ENCODE measurements at places on chromosomes 1 and 21. TPM values are rescaled to one million over a fixed set of nuclear protein-coding genes. Genes with fewer than 3 reads are reported as not detected.

GRCh38 chr1:16146279-16147155 is 9.4 kb downstream of the EPHA2 start:
- no peak overlapping the region for H3K27ac ChIP-seq
- H3K36me3 ChIP-seq = no peaks in the 10 kb centered on the region
- no peak for DNase-seq

DNA sequence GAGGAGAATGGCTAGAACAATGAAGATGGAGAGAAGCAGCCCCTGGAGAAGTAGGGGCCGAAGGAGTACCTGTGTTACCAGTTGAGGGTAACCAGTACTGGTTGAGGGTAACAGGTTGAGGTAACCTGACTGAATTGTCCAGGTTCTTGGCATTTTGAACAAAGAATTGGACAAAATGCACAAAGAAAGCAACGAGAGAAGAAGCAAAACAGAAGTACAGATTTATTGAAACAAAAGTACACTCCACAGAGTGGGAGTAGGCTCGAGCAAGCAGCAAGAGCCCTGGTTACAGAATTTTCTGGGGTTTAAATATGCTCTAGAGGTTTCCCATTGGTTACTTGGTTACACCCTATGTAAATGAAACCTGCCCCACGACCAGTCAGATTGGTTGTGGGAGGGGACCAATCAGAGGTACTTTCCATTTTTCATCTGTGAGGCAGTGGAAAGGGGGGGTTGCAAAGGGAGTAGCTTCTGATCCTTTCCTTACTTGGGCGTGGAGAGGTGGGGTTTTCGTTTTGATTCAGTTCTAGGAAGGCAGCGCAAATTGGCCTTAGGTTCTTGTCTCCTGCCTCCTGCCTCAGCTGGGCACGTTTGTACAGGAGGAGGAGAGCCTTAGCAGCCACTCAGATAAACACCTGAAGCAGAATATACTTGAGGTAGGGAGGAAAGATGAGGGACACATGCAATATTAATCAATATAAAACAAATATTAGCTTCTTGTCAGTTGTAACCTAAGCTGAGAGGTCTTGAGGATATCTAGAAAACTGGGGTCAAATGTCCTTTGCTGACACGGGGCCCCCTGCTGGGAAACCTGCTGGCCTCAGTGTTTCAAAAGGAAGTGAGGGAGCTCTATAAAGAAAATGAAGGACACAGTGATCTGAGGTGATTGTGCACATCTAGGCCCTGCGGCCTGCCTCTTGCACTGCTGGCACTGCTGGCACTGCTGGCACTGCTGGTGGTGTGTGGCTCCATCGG is 14.3 kb upstream of the LSM10 start:
- peaks cover 2% of the 10 kb centered on the region for H3K27me3 ChIP-seq
- H3K27ac ChIP-seq = peak overlapping the region; percentile 86
- H3K36me3 ChIP-seq = peaks cover 3% of the 10 kb centered on the region
- peak overlapping the region; percentile 25 for H3K4me3 ChIP-seq
- peaks cover 23% of the 10 kb centered on the region for H3K4me1 ChIP-seq
- DNase-seq = peak; percentile 75

- H3K4me3 ChIP-seq = no peak overlapping the region
- no peak for DNase-seq
- H3K27ac ChIP-seq = no peak overlapping the region
- peaks cover 3% of the 10 kb centered on the region for H3K27me3 ChIP-seq
Measured at GRCh38 chr1:204928671-204929486, 58.2 kb downstream of the NFASC start.

DNA sequence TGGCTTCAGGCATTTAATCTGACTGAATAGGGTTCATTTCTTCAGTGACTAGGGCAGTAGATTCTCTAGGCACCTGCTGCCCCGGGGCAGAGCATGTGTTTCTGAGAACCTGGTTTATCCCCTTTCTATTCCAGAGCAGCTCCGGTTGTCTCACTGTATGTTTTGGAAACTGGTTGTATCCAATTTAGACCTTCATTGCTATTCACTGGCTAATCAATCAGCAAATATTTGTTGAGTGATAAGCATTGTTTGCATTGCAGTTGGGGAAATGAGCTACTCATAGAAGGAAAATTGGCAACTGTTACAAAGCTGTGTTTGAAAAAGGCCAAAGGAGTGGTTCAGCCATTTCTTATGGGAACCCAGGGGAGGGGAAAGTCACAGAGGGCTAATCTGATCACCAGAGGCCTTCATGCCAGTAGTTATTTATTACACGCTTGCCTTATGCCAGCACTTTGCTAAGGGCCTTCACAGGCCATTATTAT is 2.9 kb downstream of the QSOX1 start:
- H3K27me3 ChIP-seq = no peaks in the 10 kb centered on the region
- peaks cover 32% of the 10 kb centered on the region for H3K4me1 ChIP-seq
- DNase-seq = no peak
- no peaks in the 10 kb centered on the region for H3K36me3 ChIP-seq

- peak overlapping the region; percentile 96 for H3K27ac ChIP-seq
- peak overlapping the region; percentile 73 for H3K4me3 ChIP-seq
- peaks cover 10% of the 10 kb centered on the region for H3K27me3 ChIP-seq
- peaks cover 39% of the 10 kb centered on the region for H3K4me1 ChIP-seq
- no peaks in the 10 kb centered on the region for H3K36me3 ChIP-seq
Measured at GRCh38 chr1:152048416-152049009, 11.7 kb upstream of the S100A11 start.

DNA sequence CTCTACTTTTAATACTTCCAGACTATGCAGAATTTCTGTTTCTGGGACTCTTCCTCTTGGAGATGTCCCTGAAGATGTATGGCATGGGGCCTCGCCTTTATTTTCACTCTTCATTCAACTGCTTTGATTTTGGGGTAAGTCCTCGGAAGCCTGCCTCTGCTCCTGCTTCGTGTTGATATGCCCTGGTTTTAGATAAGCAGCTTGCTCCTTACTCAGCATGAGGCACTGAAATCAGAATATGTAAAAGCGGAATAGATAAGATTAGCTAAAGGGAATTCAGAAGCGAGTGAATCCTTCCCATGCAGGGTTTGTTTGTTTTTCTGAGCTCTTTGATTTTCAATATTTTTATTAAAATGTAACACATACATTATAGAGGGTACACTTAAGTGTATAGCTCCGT is 234.7 kb downstream of the CACNA1E start:
- H3K4me1 ChIP-seq = no peaks in the 10 kb centered on the region
- H3K27ac ChIP-seq = no peak overlapping the region
- no peaks in the 10 kb centered on the region for H3K36me3 ChIP-seq
- no peak for DNase-seq
- peaks cover 2% of the 10 kb centered on the region for H3K27me3 ChIP-seq

GRCh38 chr1:185733818-185734735 is at the start of gene HMCN1:
Gene HMCN1, plus strand, starts transcription at chr1:185734391. Its CDS starts 389 bp downstream, at chr1:185734780.
- peak; percentile 28 for DNase-seq
- H3K27me3 ChIP-seq = peaks cover 55% of the 10 kb centered on the region
- H3K4me3 ChIP-seq = peak within 1 kb of the TSS; percentile 59
- no peak within 1 kb of the TSS for H3K27ac ChIP-seq
- H3K4me1 ChIP-seq = peaks cover 16% of the 10 kb centered on the region
- no peaks in the 10 kb centered on the region for H3K36me3 ChIP-seq

GRCh38 chr1:240598216-240599001 is 13.5 kb downstream of the GREM2 start:
- no peak overlapping the region for H3K27ac ChIP-seq
- H3K27me3 ChIP-seq = no peaks in the 10 kb centered on the region
- no peak overlapping the region for H3K4me3 ChIP-seq
- DNase-seq = no peak
- no peaks in the 10 kb centered on the region for H3K36me3 ChIP-seq
- H3K4me1 ChIP-seq = no peaks in the 10 kb centered on the region

GRCh38 chr1:198040880-198041279 is 115.9 kb upstream of the NEK7 start:
- no peak overlapping the region for H3K27ac ChIP-seq
- no peak for DNase-seq
- no peaks in the 10 kb centered on the region for H3K27me3 ChIP-seq
- H3K36me3 ChIP-seq = peaks cover 2% of the 10 kb centered on the region

DNA sequence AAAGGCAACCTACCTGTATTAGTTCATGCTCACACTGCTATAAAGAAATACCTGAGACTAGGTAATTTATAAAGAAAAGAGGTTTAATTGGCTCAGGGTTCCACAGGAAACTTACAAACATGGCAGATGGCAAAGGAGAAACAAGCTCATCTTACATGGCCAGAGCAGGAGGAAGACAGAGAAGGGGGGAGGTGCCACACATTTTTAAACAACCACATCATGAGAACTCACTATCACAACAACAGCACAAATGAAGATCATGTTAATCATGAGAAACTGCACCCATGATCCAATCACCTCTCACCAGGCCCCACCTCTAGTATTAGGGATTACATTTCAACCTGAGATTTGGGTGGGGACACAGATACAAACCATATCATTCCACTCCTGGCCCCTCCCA is 90.6 kb upstream of the KCTD3 start:
- H3K27me3 ChIP-seq = no peaks in the 10 kb centered on the region
- no peak overlapping the region for H3K27ac ChIP-seq
- no peak for DNase-seq
- no peaks in the 10 kb centered on the region for H3K4me1 ChIP-seq

GRCh38 chr1:221648201-221648600 is 93.7 kb downstream of the DUSP10 start:
- H3K4me3 ChIP-seq = no peak overlapping the region
- no peak overlapping the region for H3K27ac ChIP-seq
- H3K27me3 ChIP-seq = no peaks in the 10 kb centered on the region
- no peak for DNase-seq

GRCh38 chr1:155166471-155167165 is 6.5 kb downstream of the KRTCAP2 start:
- no peak overlapping the region for H3K4me3 ChIP-seq
- no peak overlapping the region for H3K27ac ChIP-seq
- no peak for DNase-seq

DNA sequence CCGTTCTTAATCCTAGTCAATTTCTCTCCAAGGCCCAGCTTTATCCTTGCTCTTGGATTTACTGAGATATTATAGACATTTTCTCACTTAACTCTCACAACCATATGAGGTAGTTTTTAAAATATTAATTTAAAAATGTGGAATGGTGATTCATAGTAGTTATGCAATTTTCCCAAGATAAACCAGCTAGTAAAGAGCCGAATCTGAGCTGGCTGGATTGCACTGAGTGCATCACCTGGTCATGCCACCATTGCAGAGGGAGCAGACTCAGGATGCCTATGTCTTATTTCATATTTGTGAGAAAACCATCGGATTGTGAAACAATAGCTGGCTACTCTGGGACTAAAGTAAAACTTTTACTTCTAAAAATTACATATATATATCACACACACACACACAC is 494.0 kb downstream of the KCNT2 start:
- no peaks in the 10 kb centered on the region for H3K36me3 ChIP-seq
- no peaks in the 10 kb centered on the region for H3K4me1 ChIP-seq

- peak; percentile 98 for DNase-seq
- peak within 1 kb of the TSS; percentile 99 for H3K4me3 ChIP-seq
- H3K27me3 ChIP-seq = no peaks in the 10 kb centered on the region
- H3K36me3 ChIP-seq = peaks cover 40% of the 10 kb centered on the region
- peaks cover 39% of the 10 kb centered on the region for H3K4me1 ChIP-seq
Measured at GRCh38 chr1:44739307-44740178, at the start of gene KIF2C. Gene KIF2C, plus strand, starts transcription at chr1:44739837. Its CDS starts 96 bp downstream, at chr1:44739933.

DNA sequence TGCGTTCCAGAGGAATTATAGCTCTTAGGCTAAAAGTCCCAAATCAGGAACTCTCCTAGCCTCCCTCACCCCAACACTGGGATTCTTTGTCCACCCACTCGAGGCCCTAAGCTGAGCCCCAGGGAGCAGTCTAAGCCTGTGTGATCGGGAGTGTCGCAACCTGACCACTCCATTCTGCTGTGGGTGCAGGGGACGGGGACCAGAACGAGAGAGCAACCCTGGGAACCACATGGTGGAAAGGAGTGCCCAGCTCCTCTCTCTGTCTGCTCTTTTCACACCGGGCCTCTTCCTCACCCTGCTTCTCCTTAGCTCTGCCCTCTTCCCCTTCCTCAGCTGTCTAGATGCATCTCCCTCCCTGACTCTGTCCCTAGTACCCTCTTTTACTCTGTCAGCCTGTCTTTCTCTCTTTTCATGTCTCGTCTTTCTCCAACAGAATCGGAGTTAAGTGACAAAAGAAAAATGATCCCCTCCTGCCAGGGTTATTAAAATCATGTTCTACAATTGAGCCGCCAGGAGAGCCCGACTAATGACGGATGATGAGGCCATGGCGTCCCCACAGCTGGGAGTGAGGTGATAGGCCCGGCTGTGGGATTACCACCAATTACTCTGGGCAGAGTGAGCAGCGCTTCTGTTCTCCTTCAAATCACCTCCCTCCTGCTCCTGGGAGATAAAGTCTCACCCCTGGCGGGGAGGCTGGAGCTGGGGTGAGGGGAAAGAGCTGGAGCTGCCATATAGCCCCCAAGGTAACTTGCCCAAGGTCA is 34.5 kb upstream of the CSF3R start:
- no peaks in the 10 kb centered on the region for H3K36me3 ChIP-seq
- no peak overlapping the region for H3K4me3 ChIP-seq
- DNase-seq = no peak
- no peak overlapping the region for H3K27ac ChIP-seq
- H3K4me1 ChIP-seq = peaks cover 14% of the 10 kb centered on the region
- H3K27me3 ChIP-seq = no peaks in the 10 kb centered on the region

DNA sequence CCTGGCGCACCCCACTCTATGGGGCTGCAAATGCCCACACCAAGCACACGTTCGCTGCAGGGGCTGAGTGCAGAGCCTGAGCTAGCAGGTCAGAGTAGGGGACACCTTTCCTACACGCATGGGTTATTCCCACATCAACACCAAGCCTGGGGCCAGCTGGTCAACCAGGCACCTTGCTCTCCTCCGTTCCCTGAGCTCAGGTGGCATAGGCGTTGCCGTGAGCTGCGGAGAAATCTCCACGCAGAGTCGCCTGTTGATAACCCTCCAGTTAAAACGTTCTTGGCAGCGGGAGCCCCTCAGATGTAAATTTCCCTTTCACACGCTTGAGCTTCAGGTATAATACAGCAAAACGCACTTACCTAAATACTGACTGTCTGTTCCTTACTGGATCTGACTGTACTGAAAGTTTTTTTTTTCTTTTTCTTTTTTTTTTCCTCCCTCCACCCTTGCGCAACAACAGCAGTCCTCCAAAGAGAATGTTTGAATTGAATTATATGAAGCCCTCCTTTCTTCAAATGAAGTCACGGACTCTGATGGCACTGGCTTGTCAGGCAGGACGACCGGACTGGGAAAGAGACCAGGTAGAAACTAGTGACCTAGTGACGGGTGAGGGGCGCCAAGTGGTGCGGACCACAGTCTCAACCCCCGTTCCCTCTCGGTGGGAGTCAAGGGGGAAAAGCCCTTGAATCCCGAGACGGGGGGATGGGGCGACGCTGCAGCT is 2.1 kb downstream of the BRINP3 start:
- H3K27ac ChIP-seq = no peak overlapping the region
- H3K36me3 ChIP-seq = no peaks in the 10 kb centered on the region
- peaks cover 23% of the 10 kb centered on the region for H3K27me3 ChIP-seq
- no peak overlapping the region for H3K4me3 ChIP-seq
- H3K4me1 ChIP-seq = no peaks in the 10 kb centered on the region

GRCh38 chr1:69077633-69078032 is 490.1 kb upstream of the LRRC7 start:
- H3K27ac ChIP-seq = no peak overlapping the region
- no peak overlapping the region for H3K4me3 ChIP-seq
- no peak for DNase-seq
- H3K27me3 ChIP-seq = no peaks in the 10 kb centered on the region

The MATN1 gene
- not detected for total RNA-seq

The SCNM1 gene
- total RNA-seq = 55.9 TPM

The GPR37L1 gene
- total RNA-seq = not detected

The FOXD2 gene
- total RNA-seq = 0.31 TPM

The KAZN gene
- 1.1 TPM for total RNA-seq

Data from activated CD8-positive, alpha-beta T cell treated with anti-CD3 and anti-CD28 coated beads, Interleukin-2, amount 10 ng/mL, durations not matched to agents 7 days and 5 days (primary cell).